Left lung (tissue), 14 donors: ENCODE measurements at places on chromosomes 3 and 15. TPM values are rescaled to one million over a fixed set of nuclear protein-coding genes. Genes with fewer than 3 reads are reported as not detected.

Gene MKRN3
- 0.71 TPM for total RNA-seq

Gene MAP6D1
- 1.2 TPM for total RNA-seq

Gene WDR93
- total RNA-seq, result 0.52 TPM

DNA sequence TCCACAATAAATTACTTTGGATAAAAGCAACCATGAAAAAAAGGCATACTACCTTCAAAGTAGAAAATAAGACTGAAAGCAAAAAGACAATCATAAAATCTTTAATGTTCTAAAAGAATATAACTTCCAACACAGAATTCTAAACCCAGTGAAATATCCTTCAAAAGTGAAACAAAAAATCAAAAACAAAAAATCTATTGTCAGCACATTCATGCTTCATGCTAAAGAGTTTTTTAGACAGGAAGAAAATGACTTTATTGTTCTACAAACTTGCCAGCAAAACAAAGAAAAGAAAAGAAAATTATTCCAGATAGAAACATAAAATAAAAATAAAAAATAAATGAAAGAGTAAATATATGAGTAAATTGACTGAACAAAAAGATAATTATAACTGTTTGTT, 134.9 kb downstream of the EFHB start:
- H3K4me1 ChIP-seq, result no peaks in the 10 kb centered on the region
- no peaks in the 10 kb centered on the region for H3K36me3 ChIP-seq
- H3K27ac ChIP-seq, result no peak overlapping the region
- no peaks in the 10 kb centered on the region for H3K27me3 ChIP-seq

- no peaks in the 10 kb centered on the region for H3K36me3 ChIP-seq
- H3K4me1 ChIP-seq, result no peaks in the 10 kb centered on the region
- no peaks in the 10 kb centered on the region for H3K27me3 ChIP-seq
- H3K27ac ChIP-seq, result no peak overlapping the region
- no peak overlapping the region for H3K4me3 ChIP-seq
- DNase-seq, result no peak
Observed at GRCh38 chr3:141250342-141250741, 18.7 kb downstream of the PXYLP1 start.

DNA sequence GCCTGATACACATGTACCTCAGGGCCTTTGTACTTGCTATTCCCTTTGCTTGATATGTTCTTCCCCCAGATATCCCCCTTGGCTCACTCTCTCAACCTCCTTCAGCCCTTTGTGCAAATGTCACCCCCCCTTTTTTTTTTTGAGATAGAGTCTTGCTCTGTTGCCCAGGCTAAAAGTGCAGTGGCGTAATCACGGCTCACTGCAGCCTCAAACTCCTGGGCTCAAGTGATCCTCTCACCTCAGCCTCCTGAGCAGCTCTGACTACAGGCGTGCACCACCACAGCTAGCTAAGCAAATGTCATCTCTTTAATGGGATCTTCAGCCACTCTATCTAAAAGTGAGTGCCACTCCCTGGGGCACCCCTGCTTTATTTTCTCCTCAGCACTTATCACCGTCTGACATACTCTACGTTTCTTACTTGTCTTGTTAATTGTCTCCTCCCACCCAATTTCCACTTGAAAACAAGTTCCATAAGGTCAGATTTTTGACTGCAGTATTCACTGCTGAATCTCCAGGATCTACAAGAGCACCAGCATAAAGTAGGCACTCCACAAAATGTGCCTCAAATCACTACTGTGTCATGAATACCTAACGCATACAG, 14.6 kb downstream of the IP6K2 start:
- H3K4me1 ChIP-seq, result peaks cover 29% of the 10 kb centered on the region
- no peak for DNase-seq
- no peaks in the 10 kb centered on the region for H3K36me3 ChIP-seq
- H3K27ac ChIP-seq, result no peak overlapping the region
- no peak overlapping the region for H3K4me3 ChIP-seq

DNA sequence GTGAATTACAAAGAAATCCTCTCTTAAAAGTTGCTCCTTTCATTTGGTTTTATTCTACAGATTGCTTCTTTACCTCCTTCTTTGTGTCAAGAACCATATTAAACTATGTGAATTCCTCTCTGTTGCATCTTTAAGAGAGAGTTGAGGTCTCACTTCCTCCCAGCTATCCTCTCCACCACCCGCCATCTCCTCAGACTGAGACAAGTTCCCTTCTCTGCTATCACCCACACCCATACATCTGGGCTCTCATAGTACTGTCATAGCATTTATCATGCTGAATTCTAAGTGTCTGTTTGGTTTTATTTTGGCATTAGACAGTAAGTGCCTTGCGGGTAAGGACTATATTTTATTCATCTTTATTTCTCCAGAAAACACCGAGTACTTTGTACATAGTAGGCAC, 54.2 kb downstream of the B3GALNT1 start:
- no peaks in the 10 kb centered on the region for H3K36me3 ChIP-seq
- no peak for DNase-seq
- no peaks in the 10 kb centered on the region for H3K27me3 ChIP-seq
- no peaks in the 10 kb centered on the region for H3K4me1 ChIP-seq
- H3K4me3 ChIP-seq, result no peak overlapping the region

DNA sequence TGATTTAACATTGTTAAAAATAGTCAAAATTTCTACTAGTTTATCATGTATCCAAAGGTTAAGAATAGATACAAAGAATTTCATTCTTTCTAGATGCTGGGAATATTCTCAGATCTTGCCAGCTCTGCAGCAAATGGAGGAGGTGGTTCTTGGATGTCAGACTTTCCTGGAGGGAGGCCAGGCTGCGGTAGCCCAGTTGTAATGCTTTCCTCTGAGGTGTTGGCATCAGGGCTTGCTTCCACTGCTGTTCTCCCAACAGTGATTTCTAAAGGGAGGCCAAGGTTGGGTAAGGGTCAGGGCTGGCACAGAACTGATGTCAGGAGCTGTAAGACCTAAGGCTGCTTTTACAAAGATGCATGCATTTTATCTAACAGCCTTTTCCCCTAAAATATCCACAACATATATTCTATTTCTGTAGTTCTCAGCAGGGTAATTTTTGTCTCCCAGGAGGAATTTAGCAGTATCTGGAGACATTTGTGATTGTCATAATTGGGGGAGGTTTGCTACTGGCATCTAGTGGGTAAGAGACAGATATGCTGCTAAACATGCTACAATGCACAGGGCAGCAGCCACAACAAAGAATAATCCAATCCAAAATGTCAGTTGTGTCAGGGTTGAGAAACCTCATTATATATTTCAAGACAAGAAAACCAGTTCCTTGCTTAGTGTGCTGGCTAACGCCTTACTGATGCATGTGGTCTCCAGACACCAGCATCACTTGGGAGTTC, 42.0 kb upstream of the SPTSSB start:
- no peak overlapping the region for H3K4me3 ChIP-seq
- H3K4me1 ChIP-seq, result no peaks in the 10 kb centered on the region
- no peaks in the 10 kb centered on the region for H3K36me3 ChIP-seq
